Thyroid gland (tissue), 4 donors: ENCODE measurements at places on chromosomes 16 and 17. TPM values are rescaled to one million over a fixed set of nuclear protein-coding genes. Genes with fewer than 3 reads are reported as not detected.

RASL10B gene
- total RNA-seq = 5.2 TPM

HCRT gene
- total RNA-seq = not detected

POLR3E gene
- 85.2 TPM for total RNA-seq

NT5C3B gene
- total RNA-seq = 97.3 TPM
